ENCODE measurements at places on chromosomes 16 and 17.

DNA sequence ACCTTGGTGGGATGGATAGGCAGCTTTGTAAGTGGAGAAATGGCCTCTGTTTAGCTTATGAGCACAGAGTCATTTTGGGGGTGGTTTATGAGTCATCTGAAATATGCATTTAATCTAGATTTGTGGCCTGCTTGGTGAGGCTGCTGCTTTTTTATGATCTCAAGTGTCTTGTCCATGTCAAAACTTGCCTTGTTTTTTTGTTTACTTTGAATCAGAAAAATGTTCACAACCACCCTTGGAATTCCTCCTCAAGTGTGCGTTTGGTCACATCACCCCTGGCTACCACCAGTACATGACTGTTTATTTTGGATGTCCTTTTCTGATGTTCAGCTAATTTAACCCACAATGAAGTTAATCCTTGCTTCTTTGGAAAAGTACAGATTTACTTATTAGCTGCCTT, 64.6 kb downstream of the FTO start:
- DNase-seq, result peak; percentile 67

GRCh38 chr16:29154088-29154487, 169.2 kb downstream of the LAT start:
- DNase-seq, result no peak

GRCh38 chr17:50266384-50267073, 7.7 kb upstream of the TMEM92 start:
- peak; percentile 88 for DNase-seq

GRCh38 chr16:9966569-9967157, 215.6 kb downstream of the GRIN2A start:
- no peak for DNase-seq

- DNase-seq, result no peak
Observed at GRCh38 chr17:79721993-79722671, 8.6 kb upstream of the ENPP7 start.

DNA sequence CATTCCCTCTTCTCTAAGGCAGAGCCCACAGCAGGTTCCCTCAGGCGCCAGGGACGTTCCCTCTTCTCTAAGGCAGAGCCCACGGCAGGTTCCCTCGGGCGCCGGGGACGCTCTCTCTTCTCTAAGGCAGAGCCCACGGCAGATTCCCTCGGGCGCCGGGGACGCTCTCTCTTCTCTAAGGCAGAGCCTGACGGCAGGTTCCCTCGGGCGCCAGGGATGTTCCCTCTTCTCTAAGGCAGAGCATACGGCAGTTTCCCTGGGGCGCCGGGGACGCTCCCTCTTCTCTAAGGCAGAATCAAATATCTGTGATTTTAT, 24.3 kb downstream of the ACSF3 start:
- no peak for DNase-seq

- DNase-seq, result no peak
Observed at GRCh38 chr17:4159761-4160160, 16.8 kb downstream of the CYB5D2 start.

GRCh38 chr16:79595931-79596450, 4.5 kb downstream of the MAF start:
- DNase-seq, result no peak

DNA sequence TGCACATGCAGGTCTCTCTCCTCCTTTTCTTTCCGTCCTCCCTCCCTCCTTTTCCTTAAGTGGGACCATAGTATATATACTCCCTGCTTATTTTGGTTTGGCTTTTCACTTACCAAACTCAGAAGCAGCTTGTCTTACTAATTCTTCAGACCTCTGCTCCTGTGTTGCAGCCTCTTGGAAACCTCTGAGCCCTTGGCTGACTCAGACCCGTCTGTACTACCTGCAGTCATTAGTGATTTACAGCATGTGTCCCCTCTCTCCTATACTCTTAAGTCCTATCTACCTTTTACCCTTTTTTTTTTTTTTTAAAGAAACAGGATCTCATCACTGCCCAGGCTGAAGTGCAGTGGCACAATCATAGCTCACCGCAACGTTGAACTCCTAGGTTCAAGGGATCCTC, 207.0 kb downstream of the STX8 start:
- DNase-seq, result no peak

- DNase-seq, result peak; percentile 87
Observed at GRCh38 chr16:67055712-67056487, 27.0 kb downstream of the CBFB start.

DNA sequence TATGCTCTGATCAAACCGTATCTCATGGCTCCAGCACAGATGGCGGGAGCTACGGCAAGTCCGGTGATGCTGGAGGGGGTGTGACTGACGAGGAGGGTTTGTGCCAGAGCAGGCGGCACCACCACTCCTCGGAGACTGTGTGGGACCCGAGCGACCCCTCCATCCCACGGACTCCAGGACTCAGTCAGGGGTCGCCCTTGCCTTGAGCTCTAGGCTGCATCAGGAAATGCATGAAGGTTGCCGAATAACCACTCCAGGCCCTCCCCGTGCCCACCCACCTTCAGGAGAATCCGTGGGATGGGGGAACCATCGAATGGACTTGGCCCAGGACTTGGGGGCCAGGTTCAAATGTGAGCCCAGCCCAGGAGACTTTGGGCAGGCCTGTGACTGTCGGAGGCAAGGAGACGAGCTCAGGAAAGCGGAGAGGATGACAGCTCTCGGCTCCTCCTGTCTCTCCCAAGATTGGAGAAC, 60.2 kb upstream of the ZNF469 start:
- no peak for DNase-seq

DNA sequence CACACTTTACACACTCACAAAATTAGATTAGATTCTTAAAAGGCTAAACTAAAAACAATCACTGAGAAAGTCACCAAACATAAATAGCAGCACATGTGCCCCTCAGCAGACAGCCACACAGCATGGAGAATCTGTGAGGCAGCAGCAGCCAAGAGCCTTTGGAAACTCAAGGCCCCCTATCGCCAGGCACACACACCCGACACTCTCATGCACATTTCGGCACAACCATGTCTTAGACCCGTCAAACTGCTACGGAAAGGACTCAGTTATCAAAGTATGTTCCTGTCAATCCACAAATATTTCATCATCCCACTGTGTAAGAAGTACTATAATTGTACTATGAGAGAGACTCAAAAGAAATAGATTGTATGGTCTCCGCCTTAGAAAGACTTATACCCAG, 20.9 kb downstream of the UBE2O start:
- DNase-seq, result no peak

GRCh38 chr17:20927308-20927977, 115.4 kb downstream of the USP22 start:
- no peak for DNase-seq

DNA sequence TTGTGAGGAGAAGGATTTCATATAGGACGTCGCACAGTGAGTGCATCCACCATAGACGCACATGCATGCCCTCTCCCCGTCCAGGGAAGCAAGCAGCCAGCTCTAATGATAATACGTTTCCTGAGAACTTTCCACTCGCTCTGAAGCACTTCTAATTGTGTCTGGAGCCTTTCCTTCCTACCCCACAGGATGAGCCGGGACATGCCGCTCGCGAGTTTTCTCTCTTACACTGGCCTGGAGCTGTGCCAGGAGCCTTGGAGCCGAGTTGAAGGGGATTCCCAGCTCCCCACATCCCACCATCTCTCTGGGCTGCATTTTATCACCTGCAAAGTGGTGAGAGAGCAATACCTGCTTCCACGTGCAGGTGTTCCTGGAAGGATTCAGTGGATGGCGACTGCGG, 368.1 kb downstream of the C16orf95 start:
- DNase-seq, result no peak

DNA sequence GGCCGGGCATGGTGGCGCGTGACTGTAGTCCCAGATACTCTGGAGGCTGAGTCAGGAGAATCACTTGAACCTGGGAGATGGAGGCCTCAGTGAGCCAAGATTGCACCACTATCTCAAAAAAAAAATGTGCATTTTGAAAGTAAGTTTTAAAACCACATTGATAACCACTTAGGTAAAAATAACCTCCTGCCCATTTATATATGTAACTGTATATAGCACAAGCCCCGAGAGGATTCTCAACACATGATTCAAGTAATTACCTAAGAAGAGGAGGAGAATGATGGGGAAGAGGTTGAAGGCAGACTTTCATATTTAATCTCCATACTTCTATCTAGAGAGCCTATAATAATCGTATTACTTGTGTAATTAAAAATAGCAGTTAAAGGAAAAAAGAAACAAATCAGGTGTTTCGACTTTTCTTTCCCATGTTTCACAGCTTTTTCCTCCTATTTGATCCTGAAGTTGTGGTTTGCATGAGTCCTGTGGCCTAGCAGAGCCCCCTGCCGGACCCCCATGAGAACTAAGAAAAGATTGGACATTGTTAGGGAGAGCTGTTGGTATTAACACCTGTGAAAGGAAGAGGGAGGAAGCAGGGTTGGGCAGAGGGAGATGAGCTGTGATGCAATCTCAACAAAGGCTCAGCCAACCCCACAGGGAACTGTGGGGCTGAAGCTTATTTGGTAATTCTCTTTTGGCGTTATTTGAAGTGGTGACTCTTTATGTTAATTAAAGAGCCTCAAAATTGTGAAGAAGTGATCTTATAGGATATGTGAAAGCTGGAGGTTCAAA, 22.1 kb downstream of the PMFBP1 start:
- no peak for DNase-seq

DNA sequence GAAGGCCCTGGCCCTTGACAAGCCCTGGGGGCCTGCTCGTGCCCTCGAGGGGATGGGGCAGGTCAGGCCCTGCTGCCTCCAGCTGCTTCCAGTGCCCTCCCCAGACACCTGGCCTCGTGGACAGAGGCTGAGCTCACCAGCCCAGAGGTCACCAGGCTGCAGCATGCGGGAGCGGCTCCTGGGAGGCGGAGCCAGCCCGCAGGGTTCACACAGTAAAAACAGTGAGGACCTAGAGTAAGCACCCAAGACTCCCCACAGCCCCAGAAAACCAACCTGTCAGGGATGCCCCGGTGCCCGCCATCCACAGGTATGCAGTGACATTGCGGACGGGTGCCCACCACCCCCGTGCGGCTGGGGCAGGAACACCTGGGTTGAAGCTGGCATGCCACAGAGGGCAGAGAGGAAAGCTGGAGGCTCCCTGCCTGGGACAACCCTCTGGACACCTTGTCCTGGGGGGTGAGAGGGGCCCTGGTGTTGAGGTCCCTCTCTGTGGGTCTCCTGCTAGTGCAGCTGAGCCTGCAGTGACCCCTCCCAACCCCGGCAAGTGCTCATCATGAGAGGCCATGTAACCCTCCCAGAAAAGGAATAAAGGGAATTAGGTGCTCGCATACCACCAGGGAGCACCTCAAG, 62.1 kb downstream of the LMF1 start:
- no peak for DNase-seq

DNA sequence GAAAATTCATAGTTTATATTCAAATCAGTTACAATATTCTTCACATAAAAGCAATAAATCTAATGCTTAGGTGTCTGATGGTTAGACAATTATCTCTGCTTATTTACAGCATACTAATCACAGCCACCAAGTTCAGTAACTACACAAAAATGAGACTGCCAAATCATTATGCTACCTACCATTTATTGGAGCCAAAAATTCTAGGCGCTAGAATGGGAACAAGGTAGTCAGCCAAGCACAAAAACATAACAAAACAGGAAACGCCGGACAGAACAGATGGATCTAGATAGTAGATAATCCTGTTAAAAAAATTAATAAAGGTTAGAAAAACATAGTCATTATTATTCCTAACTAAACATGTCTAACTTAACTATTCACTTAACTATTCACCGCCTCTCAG, 3.6 kb downstream of the ARL6IP1 start:
- DNase-seq, result no peak

- no peak for DNase-seq
Observed at GRCh38 chr17:67055811-67056745, 11.7 kb downstream of the CACNG1 start.

- no peak for DNase-seq
Observed at GRCh38 chr16:57544124-57544653, 1.7 kb downstream of the ADGRG5 start.

- no peak for DNase-seq
Observed at GRCh38 chr16:67445913-67446907, 15.3 kb downstream of the HSD11B2 start.

GRCh38 chr16:78967948-78968347, 632.6 kb downstream of the MAF start:
- DNase-seq, result no peak

DNA sequence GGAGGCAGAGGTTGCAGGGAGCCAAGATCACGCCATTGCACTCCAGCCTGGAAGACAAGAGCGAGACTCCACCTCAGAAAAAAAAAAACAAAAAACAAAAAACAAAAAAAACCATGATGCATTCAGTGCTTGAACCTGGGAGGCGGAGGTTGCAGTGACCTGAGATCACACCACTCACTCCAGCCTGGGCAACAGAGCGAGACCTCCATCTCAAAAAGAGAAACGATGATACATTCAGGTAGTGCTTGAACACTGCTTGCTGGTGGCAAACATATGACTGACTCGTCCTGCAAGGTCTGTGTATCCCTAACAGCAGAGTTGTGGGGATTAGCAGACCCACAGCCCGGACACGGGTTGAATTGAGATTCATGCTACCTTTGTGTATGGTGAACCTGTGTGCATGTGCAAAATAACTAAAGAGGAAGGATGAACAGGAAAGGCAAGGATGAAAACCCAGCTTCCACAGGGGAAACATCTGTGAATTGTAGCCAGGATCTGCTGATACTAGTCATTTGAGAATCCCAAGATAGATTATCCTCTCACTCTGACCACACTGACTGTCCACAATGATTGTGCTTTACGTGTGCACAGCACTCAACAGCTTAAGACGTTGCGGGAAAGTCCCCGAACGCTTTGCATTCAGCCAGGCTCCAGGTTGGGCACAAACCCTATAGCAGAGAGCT, 52.4 kb upstream of the MRPS23 start:
- DNase-seq, result no peak

- DNase-seq, result no peak
Observed at GRCh38 chr16:24845726-24846547, at the start of gene SLC5A11. SLC5A11 (plus strand) TSS chr16:24845963; CDS start chr16:24858644, 12,681 bp downstream.
